ENCODE measurements at places on chromosomes 7 and 10.

DNA sequence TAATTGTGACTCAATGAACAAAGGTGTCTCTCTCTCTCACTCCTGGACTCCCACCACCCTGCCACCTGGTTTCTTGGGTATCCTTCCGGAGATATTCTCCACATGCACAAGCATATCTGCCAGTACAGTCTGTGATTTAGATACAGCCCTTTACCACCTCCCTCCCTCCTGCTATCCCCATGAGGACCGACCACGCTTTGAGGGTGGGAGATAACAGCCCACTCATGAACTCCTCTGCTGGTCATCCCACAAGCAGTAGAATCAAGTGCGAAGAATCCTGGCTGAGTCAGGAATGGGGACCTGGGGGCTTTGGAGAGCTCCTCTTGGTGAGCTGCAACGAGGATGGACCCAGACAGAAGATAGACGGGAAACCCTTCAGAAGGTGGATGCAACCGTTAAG is 28.2 kb upstream of the MXI1 start:
- DNase-seq, result no peak

GRCh38 chr7:85413718-85414117 is 226.9 kb upstream of the SEMA3D start:
- peak; percentile 23 for DNase-seq

DNA sequence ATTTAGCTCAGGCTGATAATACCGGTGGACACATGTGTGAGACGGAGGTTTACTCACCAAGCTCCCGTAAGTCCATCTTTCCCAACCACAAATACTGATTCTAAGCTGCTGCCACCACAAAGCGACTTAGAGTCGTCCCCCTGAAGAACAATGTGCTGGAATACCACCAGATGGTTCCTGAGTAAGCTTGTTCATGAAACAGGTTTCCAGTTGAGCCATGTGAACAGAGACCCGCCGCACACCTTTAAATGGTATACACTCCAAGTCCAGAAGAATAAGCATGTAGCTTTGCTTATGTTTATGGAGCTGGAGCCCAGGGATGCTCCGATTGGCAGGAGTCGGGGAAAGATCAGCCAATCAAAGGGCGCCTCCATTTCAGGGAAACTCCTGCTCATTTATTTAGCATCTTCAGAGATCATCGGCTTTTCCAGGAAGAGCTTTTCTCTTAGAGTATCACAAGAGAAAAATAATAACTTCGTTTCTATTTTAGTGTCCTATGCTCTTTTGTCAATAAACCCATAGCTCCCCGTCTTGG is 261.6 kb upstream of the AOAH start:
- no peak for DNase-seq

- DNase-seq, result peak; percentile 57
Measured at GRCh38 chr10:59839576-59839975, 66.8 kb downstream of the CCDC6 start.

DNA sequence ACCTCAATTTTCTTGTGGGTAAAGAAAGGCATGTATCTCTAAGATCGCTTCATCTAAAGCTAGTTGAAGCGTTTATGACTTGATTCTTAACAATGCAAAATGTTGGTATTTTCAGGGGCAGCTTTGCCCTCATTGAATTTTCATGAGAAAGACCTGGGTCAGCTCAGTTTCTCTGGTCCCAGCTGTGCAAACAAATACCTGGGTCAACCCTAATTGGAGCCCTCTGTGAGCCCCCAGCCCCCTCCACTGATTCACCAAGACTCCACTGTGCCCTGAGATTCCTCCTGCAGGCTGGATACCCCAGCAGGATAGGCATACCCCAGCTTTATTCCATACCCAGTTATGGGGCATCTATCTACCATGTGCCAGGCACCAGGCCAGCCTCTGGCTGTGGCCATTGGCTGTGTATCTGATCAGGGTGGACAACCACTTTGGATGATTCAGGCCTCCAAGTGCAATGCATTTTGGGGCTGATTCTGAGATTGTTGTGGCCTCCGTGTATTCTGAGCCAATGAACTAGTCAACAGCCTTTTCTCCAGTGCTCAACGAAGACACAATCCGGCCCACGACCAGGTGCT is 201.9 kb downstream of the MYOF start:
- DNase-seq, result no peak

DNA sequence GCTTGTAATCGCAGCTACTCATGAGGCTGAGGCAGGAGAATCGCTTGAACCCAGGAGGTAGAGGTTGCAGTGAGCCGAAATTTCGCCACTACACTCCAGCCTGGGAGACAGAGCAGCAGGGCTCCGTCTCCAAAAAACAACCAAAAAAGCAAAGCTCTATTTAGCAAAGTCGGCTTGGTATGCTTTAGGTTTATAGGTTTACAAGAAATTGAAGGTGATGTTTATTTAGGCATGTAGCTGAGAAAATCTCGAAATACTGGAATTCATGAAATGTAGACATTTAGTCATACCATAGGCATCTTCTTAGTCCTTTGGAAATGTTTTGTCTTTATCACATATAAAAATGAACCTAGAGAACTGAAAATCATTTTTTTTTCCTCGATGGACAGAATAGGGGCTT is 453.8 kb upstream of the ANKRD30A start:
- DNase-seq, result peak; percentile 76

DNA sequence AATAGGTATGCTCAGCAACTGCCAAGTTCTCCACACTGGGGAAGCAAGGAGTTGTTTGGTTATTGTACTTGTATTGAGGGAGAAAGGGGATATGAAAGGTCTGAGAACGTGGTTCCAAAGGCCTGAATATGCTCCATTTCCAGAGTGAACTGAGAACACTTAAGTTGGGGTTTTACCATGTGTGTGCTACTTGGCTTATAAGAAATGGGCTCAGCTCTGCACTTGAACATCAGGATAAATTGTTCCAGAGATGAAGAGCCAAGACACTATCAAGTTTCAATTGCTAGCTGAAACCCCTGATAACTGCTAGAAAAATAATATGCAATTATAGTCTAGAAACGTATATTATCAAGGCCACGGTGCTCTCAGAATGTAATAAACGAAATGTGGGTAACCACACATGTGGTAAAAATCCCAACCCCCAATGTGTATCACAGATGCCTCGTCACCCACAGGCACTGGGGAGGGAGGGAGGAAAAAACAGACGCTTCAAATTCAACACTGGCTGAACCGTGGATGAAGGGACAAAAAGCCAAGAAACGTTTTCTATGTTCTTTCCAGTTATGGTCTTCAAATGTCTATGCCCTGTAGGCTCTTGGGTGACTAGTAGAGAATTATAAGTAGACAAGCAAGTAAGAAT is 16.3 kb downstream of the ELMO1 start:
- no peak for DNase-seq
